Activated T-cell treated with anti-CD3 and anti-CD28 coated beads for 48 hours (primary cell): ENCODE measurements at places on chromosomes 12 and 14.

GRCh38 chr14:74591899-74592298 lies 20.1 kb downstream of the LTBP2 start:
- DNase-seq: no peak

- DNase-seq: peak; percentile 15
These were observed 895 bp downstream of the SLC7A8 start for GRCh38 chr14:23182372-23183157.

DNA sequence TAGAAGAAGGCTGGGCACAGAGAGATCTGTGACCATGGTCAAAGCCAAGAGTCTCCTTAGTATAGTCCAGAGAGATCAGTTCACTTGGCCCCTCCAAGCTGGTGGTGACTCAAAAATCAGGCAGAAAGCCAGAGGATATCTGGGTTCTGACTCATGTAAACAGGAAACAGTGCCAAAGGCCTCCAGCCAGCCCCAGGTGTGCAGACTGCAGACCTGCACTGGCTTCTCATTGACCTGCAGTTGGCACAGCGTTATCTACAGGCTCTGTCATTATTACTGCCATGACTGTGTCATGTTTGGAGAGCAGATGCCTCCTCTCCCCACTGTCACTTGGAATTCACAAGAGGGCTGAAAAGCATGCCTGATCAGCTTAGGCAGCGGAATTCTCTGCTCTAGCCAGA lies 295.7 kb upstream of the PRKD1 start:
- no peak for DNase-seq

- no peak for DNase-seq
These were observed 248.0 kb downstream of the RASSF9 start for GRCh38 chr12:85588221-85588620.

DNA sequence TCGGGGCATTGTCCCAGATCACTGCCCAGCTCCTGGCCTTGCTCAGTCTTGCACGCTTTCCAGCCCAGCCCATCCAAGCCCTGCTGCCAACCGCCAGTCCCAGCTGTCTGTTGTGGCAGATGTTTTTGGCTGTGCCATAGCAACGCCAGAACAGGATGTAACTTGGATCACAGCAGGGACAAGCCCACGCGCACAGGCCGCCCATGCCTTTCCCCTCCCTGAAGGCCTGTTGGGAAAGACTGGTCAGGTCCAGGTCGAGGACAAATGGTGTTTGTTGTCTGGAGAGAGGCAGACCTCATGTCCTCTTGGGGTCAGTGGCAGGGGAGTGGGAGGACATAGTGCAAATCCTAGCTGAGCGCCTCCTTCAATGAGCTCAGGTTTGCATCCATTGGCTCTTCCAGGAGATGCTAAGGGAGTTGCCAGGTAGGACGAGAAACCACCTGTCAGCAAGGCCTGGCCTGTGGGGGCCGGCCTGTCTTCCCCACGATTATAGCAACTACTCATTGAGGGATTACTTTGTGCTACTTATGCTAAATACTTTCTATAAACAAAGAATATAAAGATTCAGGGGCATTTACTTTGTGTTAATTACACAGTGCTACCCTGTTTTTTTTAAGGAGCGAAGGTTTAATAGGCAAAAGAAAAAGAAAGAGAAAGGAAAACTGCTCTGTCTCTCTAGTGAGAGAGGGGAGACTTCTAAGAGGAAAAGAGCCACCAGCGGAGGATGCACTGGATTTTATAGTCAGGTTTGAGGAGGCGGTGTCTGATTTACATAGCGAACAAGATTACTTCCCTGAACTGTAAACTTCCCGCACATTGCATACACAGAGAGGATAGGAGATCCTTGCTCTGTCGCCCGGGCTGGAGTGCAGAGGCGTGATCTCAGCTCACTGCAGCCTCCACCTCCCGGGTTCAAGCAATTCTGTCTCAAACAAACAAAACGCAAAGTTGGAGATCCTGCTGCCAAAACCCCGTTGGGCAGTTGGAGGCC lies 42.8 kb upstream of the CORO1C start:
- no peak for DNase-seq

DNA sequence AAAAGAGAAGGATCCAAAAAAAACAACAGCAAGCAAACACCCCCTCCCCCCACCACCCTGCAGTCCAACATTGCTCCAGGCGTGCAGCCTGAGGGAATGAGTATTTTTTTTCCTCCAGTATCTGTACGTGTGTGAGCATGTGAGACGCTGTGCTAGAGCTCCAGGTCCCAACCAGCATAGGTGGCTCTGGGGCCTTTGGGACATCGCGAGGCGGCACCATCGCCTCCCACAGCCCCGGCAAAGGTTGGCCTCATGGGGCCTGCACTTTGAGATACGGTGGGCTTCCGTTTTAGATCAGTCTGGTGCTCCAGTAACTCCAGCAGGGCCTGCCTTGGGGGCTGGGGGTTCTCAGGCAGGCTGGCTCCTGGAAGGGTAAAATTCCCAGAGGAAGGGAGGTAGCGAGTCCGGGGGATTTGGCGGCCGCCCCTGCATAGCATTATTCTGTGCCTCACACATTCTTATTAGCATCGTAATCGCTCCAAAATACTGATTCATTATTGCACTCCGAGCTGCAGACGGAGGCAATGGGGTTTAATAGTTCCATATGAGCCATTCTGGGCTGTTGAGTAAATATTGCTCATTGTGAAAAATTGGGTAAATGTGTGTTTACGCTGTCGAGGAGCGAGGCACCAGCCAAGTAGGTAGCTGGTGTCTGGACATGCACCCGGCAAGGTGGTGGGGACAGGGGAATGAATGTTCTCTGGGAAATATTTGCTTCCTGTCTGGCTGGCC lies 143.1 kb upstream of the MYL2 start:
- no peak for DNase-seq

DNA sequence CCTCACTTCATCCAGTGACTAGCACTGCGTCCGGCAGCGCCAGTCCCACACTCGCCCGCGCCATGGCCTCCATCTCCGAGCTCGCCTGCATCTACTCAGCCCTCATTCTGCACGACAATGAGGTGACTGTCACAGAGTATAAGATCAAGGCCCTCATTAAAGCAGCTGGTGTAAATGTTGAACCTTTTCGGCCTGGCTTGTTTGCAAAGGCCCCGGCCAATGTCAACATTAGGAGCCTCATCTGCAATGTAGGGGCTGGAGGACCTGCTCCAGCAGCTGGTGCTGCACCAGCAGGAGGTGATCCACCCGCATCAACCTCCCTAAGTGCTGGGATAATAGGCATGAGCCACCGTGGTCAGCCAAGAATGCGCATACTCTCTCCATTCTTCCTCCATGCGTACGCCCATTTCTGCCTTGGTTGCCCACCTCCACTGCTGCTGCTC lies 59.9 kb downstream of the IRF2BPL start:
- no peak for DNase-seq

DNA sequence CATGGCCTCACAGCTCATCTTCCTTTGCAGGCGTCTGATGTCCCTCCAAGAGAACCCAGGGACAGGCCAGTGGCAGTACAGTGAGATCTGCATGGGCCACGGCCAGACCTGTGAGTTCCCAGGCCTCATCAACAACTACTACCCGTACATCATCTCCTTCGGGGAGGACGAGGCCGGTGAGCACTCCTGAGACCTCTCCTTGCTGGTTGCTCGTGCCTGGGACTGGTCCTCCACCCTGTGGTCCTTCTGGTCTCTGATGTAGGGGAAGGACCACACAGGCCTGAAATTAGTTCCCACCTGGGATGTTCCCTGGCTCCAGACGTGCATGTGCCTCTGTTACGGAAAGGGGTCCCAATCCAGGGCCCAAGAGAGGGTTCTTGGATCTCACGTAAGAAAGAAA lies 17.9 kb downstream of the HHIPL1 start:
- DNase-seq: no peak
